Aorta (tissue), 5 donors: ENCODE measurements at places on chromosomes 16 and 17. TPM values are rescaled to one million over a fixed set of nuclear protein-coding genes. Genes with fewer than 3 reads are reported as not detected.

The ARL5C gene
- polyA plus RNA-seq, result not detected

The QRICH2 gene
- 1.4 TPM for polyA plus RNA-seq

The HS3ST6 gene
- not detected for polyA plus RNA-seq

The ATP1B2 gene
- 2.8 TPM for polyA plus RNA-seq

The PIK3R5 gene
- 8.4 TPM for polyA plus RNA-seq

The CA4 gene
- polyA plus RNA-seq, result 0.31 TPM

The ZSCAN10 gene
- not detected for polyA plus RNA-seq

The C17orf50 gene
- not detected for polyA plus RNA-seq

DNA sequence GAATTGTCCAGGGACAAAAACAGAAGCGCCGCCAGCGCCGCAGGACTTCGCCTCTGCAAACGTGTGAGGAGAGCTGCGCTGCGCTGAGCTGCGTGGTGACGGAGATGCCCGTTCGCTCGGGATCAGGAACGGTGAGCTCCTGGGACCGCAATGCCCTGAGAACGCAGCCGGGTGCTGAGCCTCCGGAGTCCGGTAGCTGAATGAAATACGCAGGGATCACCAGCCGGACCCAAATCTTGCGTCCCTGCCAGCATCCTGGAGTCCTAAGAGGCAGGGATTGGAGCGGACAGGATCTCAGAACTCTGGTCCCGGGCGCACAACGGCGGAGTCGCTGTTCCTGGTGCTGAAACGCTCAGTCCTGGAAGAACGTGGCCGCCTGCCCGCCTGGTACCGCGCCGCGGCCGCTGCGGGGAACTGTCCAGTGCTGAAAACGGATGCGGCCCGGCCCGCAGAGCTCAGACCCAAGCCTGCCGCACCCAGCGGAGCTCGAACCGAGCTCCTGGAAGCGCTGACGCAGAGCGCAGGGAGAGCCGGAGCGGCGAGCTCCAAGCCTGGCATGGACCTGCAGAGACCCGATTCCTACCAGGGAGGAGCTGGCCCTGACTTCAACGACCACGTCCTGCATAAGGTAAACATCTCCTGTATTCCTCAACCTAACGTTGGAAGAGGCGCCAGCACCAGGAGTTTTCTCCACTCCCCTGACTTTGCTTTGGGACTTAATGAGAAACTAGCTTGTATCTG, 41.5 kb downstream of the CD300LF start:
- no peaks in the 10 kb centered on the region for H3K27me3 ChIP-seq
- no peak overlapping the region for H3K27ac ChIP-seq
- H3K4me1 ChIP-seq, result no peaks in the 10 kb centered on the region
- H3K36me3 ChIP-seq, result no peaks in the 10 kb centered on the region
- no peak overlapping the region for H3K4me3 ChIP-seq
- peak; percentile 84 for DNase-seq

- H3K36me3 ChIP-seq, result no peaks in the 10 kb centered on the region
- H3K4me3 ChIP-seq, result no peak overlapping the region
- H3K4me1 ChIP-seq, result no peaks in the 10 kb centered on the region
- no peaks in the 10 kb centered on the region for H3K27me3 ChIP-seq
Measured at GRCh38 chr17:10166176-10166935, 32.0 kb downstream of the GAS7 start.

DNA sequence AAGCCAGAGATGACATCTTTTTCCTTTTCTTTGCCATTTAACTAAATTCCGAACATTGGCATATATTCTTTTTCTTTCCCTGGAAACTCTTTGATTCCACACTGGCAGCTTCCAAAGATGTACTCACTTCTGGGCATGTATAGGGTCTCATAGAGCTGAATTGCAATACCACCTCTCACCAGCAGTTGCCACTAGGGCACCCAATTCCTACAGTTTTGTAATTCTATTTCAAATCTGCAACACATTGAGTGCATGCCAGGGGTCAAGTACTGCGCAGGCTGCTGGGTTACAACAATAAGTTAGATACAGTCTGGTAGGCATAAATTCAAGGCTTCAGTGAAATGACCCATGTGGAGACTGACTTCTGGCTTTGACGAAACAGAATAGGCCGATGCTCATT, 208.8 kb upstream of the NLRP1 start:
- H3K4me3 ChIP-seq, result no peak overlapping the region
- H3K36me3 ChIP-seq, result no peaks in the 10 kb centered on the region
- no peak overlapping the region for H3K27ac ChIP-seq
- no peak for DNase-seq

GRCh38 chr17:7755095-7755890, 37.7 kb downstream of the DNAH2 start:
- no peak overlapping the region for H3K27ac ChIP-seq
- DNase-seq, result no peak
- no peaks in the 10 kb centered on the region for H3K27me3 ChIP-seq
- H3K36me3 ChIP-seq, result no peaks in the 10 kb centered on the region
- H3K4me3 ChIP-seq, result no peak overlapping the region
- no peaks in the 10 kb centered on the region for H3K4me1 ChIP-seq

GRCh38 chr17:48310748-48311213, 119.2 kb downstream of the SKAP1 start:
- no peak overlapping the region for H3K4me3 ChIP-seq
- no peaks in the 10 kb centered on the region for H3K27me3 ChIP-seq
- no peaks in the 10 kb centered on the region for H3K36me3 ChIP-seq
- no peak overlapping the region for H3K27ac ChIP-seq
- H3K4me1 ChIP-seq, result no peaks in the 10 kb centered on the region
- DNase-seq, result no peak

- H3K36me3 ChIP-seq, result peaks cover 26% of the 10 kb centered on the region
- DNase-seq, result no peak
- H3K27me3 ChIP-seq, result no peaks in the 10 kb centered on the region
- H3K27ac ChIP-seq, result no peak overlapping the region
- no peaks in the 10 kb centered on the region for H3K4me1 ChIP-seq
- H3K4me3 ChIP-seq, result no peak overlapping the region
Measured at GRCh38 chr17:39997543-39997942, 16.9 kb downstream of the PSMD3 start.

- H3K27me3 ChIP-seq, result peaks cover 2% of the 10 kb centered on the region
- no peaks in the 10 kb centered on the region for H3K4me1 ChIP-seq
- H3K36me3 ChIP-seq, result no peaks in the 10 kb centered on the region
- DNase-seq, result no peak
Measured at GRCh38 chr16:2856686-2857450, 1.1 kb downstream of the PRSS22 start.

DNA sequence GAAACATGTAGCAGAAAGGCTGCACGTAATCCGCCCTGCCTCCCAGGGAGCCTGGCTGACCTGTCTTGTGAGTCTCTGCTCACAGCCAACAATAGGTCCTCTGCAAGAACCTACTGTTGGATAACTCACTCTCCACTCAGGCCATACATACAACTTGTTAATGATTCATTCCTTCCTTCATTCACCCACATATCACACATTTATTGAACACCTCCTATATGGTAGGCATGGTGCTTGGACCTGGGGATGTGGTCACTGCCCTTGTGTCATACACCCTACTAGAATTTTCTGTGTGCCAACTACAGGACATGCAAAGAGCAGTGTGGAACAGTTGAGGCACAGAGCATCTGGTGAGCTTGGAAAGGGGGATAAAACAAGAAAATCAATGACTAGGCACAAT, 28.1 kb upstream of the HNF1B start:
- H3K4me1 ChIP-seq, result no peaks in the 10 kb centered on the region
- no peak overlapping the region for H3K27ac ChIP-seq

GRCh38 chr16:401468-402348, at the start of gene DECR2:
Gene DECR2, plus strand, starts transcription at chr16:401885. Its CDS starts 79 bp downstream, at chr16:401964.
- H3K4me1 ChIP-seq, result no peaks in the 10 kb centered on the region
- no peak within 1 kb of the TSS for H3K27ac ChIP-seq
- no peaks in the 10 kb centered on the region for H3K27me3 ChIP-seq
- peak; percentile 100 for DNase-seq

- no peak for DNase-seq
- no peaks in the 10 kb centered on the region for H3K27me3 ChIP-seq
- H3K4me3 ChIP-seq, result no peak overlapping the region
- H3K27ac ChIP-seq, result no peak overlapping the region
Measured at GRCh38 chr17:82380860-82381702, 9.5 kb downstream of the UTS2R start.

DNA sequence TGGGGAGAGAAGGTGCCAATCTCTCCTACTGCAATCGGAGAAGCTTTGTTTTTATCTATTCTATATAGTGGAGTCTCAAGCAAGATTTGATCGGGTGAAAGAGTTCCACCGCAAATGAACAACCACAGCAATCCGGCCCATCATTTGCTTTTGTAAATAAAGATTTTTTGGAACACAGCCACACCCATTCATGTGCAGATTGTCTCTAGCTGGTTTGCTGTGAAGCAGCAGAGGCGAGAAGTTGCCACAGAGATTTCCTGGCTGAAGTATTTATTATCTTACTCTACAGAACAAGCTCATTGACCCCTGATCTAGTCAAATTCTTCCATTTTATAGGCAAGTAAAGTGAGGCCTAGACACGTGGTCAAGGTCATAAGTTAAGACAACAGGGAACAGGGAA, 195.5 kb upstream of the TNRC6C start:
- H3K27ac ChIP-seq, result no peak overlapping the region
- no peak overlapping the region for H3K4me3 ChIP-seq

GRCh38 chr16:51807551-51807950, 656.5 kb upstream of the SALL1 start:
- no peak overlapping the region for H3K4me3 ChIP-seq
- no peak for DNase-seq
- H3K4me1 ChIP-seq, result no peaks in the 10 kb centered on the region
- no peak overlapping the region for H3K27ac ChIP-seq
- no peaks in the 10 kb centered on the region for H3K36me3 ChIP-seq
- no peaks in the 10 kb centered on the region for H3K27me3 ChIP-seq

- no peaks in the 10 kb centered on the region for H3K4me1 ChIP-seq
- no peak overlapping the region for H3K27ac ChIP-seq
- H3K36me3 ChIP-seq, result no peaks in the 10 kb centered on the region
- no peaks in the 10 kb centered on the region for H3K27me3 ChIP-seq
Measured at GRCh38 chr16:68644296-68644695, 814 bp upstream of the CDH3 start.

- no peaks in the 10 kb centered on the region for H3K27me3 ChIP-seq
- H3K36me3 ChIP-seq, result no peaks in the 10 kb centered on the region
Measured at GRCh38 chr17:43353393-43353792, 45.4 kb upstream of the ARL4D start.

GRCh38 chr17:19313746-19314651, 48.5 kb downstream of the B9D1 start:
- peaks cover 2% of the 10 kb centered on the region for H3K36me3 ChIP-seq
- DNase-seq, result no peak
- H3K4me3 ChIP-seq, result no peak overlapping the region
- H3K4me1 ChIP-seq, result no peaks in the 10 kb centered on the region

- no peak overlapping the region for H3K27ac ChIP-seq
- no peak for DNase-seq
- H3K4me1 ChIP-seq, result no peaks in the 10 kb centered on the region
- no peak overlapping the region for H3K4me3 ChIP-seq
- no peaks in the 10 kb centered on the region for H3K27me3 ChIP-seq
Measured at GRCh38 chr16:29714972-29715371, 30.8 kb downstream of the C16orf54 start.

GRCh38 chr17:46191322-46192188, 1.7 kb downstream of the KANSL1 start:
- no peaks in the 10 kb centered on the region for H3K27me3 ChIP-seq
- H3K27ac ChIP-seq, result no peak overlapping the region
- no peaks in the 10 kb centered on the region for H3K4me1 ChIP-seq
- no peaks in the 10 kb centered on the region for H3K36me3 ChIP-seq
- no peak for DNase-seq
- peak overlapping the region; percentile 100 for H3K4me3 ChIP-seq

- H3K4me1 ChIP-seq, result no peaks in the 10 kb centered on the region
- H3K36me3 ChIP-seq, result no peaks in the 10 kb centered on the region
- no peak overlapping the region for H3K27ac ChIP-seq
- no peaks in the 10 kb centered on the region for H3K27me3 ChIP-seq
- no peak overlapping the region for H3K4me3 ChIP-seq
- no peak for DNase-seq
Measured at GRCh38 chr16:85724126-85724879, 26.6 kb downstream of the C16orf74 start.

GRCh38 chr16:80058214-80058613, 457.7 kb upstream of the MAF start:
- H3K27ac ChIP-seq, result no peak overlapping the region
- no peak overlapping the region for H3K4me3 ChIP-seq
- H3K4me1 ChIP-seq, result no peaks in the 10 kb centered on the region
- peak; percentile 54 for DNase-seq
- no peaks in the 10 kb centered on the region for H3K36me3 ChIP-seq

DNA sequence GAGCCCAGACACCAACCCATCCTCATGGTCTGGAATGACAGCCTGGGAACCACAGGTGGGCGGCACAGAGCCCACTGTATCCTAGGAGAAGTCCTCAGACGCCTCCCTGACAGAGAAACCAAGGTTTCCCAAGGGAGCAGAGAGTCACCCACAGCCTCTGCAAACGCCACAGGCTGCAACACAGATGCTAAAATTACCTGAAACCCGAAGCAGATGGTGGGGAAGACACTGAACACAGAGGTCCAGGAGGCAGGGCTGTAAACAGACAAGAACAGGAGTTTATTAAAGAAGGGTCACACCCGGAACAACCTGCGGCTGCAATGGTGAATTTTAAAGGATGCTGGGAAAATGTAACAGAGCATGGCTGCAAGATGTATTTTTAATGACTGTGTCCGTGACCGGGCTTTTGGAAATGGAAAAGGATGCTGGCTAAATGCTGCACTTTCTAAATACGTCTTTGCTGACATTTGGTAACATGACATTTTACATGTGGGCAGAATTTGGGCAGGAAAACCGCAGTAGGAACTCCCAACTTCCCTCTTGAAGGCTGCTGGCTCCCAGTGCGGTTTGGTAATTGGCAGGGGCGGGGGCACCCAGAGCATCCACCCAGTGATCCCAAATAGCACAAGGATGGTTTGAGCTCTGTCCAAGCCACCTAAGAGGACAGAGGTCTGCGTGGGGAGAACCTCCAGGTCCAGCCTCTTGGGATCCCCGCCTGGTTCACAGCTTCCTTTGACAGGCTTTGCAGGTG, 13.1 kb downstream of the SLC38A8 start:
- no peaks in the 10 kb centered on the region for H3K27me3 ChIP-seq
- H3K27ac ChIP-seq, result no peak overlapping the region
- no peak overlapping the region for H3K4me3 ChIP-seq

DNA sequence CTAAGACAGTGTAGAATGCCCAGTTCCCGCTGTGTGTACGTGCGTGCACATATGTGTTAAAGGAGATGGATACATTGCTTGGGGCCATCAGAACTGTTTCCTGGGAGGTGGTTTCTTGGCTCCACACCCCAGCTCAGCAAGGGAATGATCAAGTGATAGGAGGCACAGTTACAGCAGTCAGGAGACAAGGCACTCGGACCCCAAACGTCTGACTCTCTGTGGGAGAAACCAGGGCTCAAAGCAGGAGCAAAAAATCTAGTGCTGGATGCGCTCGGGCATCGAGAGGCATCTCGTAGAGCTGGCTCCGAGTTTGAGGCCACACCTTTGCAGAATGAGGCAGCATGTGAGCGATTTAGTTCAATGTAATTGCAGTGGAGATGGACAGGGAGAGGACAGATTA, 71.9 kb downstream of the RBBP6 start:
- no peak for DNase-seq
- no peak overlapping the region for H3K4me3 ChIP-seq
- H3K27me3 ChIP-seq, result no peaks in the 10 kb centered on the region
- no peaks in the 10 kb centered on the region for H3K4me1 ChIP-seq
- H3K36me3 ChIP-seq, result no peaks in the 10 kb centered on the region

GRCh38 chr16:49581630-49582298, 208.2 kb downstream of the C16orf78 start:
- H3K4me3 ChIP-seq, result no peak overlapping the region
- H3K27me3 ChIP-seq, result no peaks in the 10 kb centered on the region
- DNase-seq, result no peak
- H3K27ac ChIP-seq, result no peak overlapping the region
- no peaks in the 10 kb centered on the region for H3K4me1 ChIP-seq
- no peaks in the 10 kb centered on the region for H3K36me3 ChIP-seq

- H3K4me1 ChIP-seq, result no peaks in the 10 kb centered on the region
- H3K27ac ChIP-seq, result no peak overlapping the region
- no peak for DNase-seq
- H3K36me3 ChIP-seq, result no peaks in the 10 kb centered on the region
Measured at GRCh38 chr16:12805066-12805465, 1.4 kb upstream of the CPPED1 start.
